ENCODE measurements at places on chromosomes 1 and 21. TPM values are rescaled to one million over a fixed set of nuclear protein-coding genes. Genes with fewer than 3 reads are reported as not detected.

The TRPM2 gene
- 9.4 TPM for total RNA-seq

The ERVH48-1 gene
- total RNA-seq, result not detected

The AMY2B gene
- total RNA-seq, result 0.67 TPM

The ACTRT2 gene
- not detected for total RNA-seq

The KIRREL1 gene
- total RNA-seq, result 38.2 TPM

The LAMC2 gene
- total RNA-seq, result 29.1 TPM

The HUNK gene
- 1.3 TPM for total RNA-seq

The ADAMTS1 gene
- 0.06 TPM for total RNA-seq

The LMX1A gene
- total RNA-seq, result not detected

The MYOG gene
- total RNA-seq, result not detected

The ARHGEF10L gene
- 6.9 TPM for total RNA-seq

The UMODL1 gene
- total RNA-seq, result not detected

The PADI2 gene
- 1.5 TPM for total RNA-seq

The NES gene
- total RNA-seq, result 1.8 TPM

The TNFRSF4 gene
- total RNA-seq, result not detected

Data from A549 treated with DMSO at 1 μM for 4 hours (cell line).